ENCODE measurements at places on chromosomes 2 and 18. TPM values are rescaled to one million over a fixed set of nuclear protein-coding genes. Genes with fewer than 3 reads are reported as not detected.

The TBC1D8 gene
- 21.9 TPM for total RNA-seq

DNA sequence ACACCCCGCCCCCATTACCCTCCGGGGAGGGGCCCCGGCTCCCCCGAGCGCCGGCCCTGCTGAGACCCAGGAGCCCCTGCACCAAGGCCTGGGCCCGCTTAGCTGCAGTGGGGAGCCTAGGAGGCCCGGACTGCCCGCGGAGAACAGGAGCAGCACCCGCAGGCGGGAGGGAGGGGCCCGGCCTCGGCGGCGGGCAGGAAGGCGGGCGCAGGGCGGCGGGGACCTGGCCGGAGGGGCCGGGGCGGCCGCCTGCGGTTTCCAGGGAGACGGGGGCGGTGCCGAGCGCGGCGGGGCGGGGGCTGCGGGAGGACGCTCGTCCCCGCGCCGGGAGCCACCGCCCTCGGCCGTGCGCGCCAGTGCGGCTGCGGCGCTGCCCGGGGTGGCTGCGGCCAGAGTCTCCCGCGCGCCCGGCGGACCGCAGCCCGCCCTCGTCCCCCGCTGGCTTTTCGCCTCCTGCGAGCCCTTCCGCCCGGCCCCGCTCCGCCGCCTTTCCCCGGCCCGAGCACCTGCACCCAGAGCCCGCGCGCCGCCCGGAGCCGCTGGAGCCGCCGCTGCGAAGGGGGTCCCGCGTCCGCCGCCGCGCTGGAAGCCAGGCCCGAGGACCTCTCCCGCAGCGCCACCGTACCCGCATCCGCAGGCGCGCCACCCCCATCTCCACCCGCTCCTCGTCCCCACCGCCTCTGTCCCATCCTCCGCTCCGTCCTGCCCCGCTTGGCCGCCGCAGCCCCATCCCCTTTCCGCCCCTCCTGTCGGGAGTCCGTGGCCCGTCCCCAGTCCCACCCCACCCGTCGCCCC lies 17.2 kb downstream of the GPC1 start:
- peak; percentile 76 for DNase-seq

DNA sequence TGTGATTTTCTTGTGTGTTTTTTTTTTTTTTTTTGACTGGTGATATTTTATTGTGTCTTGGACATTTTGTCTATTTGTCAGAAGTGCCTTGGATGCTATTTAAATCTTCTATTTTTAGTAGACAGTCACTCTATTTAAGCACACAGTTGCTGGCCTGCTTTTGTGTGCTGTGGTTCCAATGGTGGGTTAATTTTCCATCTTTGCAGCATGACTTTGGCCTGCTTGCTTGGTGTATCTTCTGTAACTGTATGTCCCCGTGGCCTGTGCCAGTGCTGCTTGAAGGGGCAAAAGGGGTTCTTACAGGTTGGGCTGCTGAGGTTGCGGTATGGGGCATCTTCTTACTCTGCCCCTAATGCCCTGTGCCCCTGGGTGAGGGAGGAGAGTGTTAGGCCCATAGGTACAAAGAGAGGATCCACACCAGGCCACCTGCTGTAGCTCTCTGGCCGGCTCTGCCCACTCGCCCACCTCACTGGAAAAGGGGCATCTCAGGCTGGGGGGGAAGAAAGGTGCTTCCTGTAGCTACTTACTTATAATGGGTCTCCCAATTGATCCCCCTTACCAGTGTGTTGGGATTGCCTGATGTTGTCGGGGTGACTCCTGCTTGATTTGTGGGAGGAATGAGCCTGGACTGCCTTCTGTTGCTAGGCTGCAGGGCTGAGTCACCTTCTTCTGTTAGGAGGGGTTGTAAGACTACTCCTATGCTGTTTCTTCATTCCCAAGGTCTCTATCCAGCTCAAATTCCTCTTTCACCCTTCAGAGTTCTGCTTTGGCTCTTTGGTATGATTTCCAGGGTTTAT lies 490.0 kb upstream of the HS6ST1 start:
- no peak for DNase-seq

- DNase-seq, result no peak
Measured at GRCh38 chr2:203395858-203396257, 67.7 kb downstream of the ABI2 start.

GRCh38 chr18:30727849-30728248 lies 314.7 kb downstream of the DSC3 start:
- DNase-seq, result no peak

- DNase-seq, result no peak
Measured at GRCh38 chr2:231985823-231986261, 24.3 kb downstream of the DIS3L2 start.

DNA sequence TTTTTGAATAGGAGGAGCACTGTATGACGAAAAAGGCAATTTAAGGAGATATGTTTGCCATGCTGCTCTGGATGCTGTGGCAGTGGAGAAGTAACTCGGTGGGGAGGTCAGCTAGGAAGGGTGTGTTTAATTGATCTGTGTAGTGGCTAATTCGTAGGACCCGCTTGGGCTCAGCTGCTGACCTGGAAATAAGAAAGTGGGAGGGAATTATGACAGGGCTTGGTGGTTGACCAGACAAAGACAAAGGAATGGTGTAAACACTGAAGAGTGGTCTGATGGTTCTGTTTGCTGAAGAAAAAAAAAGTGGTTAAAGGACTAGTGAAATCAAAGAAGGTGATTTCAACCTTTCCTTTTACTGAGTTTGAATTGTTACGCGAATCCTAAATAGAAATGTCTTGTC lies 146.0 kb downstream of the MAP4K4 start:
- DNase-seq, result no peak

DNA sequence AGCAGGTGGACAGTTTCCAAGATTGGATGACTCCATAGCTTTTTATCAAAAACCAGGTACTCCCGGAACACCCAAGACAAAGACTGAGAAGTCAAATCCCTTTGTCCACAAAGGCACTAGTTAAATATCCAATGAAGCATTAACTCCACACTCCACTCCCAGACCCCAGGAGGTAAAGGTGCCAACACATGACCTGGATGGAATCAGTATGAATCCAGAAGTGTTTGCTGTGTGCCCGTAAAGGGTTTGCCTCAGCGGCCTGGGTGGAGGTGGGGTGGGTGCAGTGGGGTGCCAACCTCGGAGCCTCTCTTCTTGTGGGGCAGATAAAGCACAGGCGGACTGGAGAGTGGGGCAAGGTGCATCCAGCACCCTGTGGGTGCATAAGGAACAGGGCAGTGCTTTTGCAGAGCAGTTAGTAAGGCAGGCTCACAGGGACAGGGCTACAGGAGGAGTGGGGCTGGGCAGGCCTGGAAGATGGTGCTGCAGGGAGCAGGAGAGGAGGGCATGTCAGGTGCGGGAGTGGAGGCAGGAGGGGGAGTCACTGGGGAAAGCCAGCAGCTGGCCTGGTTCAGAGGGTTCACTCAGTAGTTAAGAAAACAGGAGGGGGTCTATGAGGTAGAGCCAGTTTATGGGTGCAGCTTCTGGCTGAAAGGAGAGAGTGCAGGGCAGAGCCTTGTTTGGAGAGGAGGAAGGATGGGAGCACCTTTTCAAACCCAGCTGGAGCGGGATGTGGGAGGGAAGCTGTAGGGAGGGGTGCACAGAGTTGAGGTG lies 208.4 kb upstream of the SMAD2 start:
- no peak for DNase-seq

GRCh38 chr2:121947674-121948073 lies 192.2 kb downstream of the TSN start:
- DNase-seq, result no peak

- no peak for DNase-seq
Measured at GRCh38 chr2:18896125-18896764, 306.9 kb upstream of the NT5C1B start.

The NT5DC4 gene
- total RNA-seq, result not detected

Measured in ovary (tissue), 10 donors.